ENCODE measurements at places on chromosomes 2 and 18.
A peak's percentile ranks its signal among the peaks of the same experiment; 100 is the strongest.

GRCh38 chr2:3248754-3249475, 128.7 kb downstream of the EIPR1 start:
- DNase-seq = no peak

GRCh38 chr2:36556842-36557241, 41.1 kb downstream of the FEZ2 start:
- no peak for DNase-seq

DNA sequence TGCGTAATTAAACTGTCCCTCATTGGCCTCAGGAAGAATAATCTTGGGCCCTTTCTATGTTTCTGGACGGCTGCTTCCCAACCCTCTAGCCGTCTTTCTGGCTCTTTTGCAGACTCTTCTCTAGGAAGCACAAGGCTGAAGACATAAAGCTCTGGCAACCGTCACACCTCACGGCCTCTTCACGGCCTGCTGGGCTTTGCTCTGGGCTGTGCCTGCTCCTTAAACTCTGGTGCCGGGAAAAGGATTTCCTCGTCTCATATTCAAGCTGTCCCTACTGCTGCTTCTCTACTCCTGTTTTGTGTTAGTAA, 36.0 kb upstream of the WIPF1 start:
- DNase-seq = no peak

- peak; percentile 76 for DNase-seq
These were observed 533 bp downstream of the CXCR4 start for GRCh38 chr2:136117391-136117841.

DNA sequence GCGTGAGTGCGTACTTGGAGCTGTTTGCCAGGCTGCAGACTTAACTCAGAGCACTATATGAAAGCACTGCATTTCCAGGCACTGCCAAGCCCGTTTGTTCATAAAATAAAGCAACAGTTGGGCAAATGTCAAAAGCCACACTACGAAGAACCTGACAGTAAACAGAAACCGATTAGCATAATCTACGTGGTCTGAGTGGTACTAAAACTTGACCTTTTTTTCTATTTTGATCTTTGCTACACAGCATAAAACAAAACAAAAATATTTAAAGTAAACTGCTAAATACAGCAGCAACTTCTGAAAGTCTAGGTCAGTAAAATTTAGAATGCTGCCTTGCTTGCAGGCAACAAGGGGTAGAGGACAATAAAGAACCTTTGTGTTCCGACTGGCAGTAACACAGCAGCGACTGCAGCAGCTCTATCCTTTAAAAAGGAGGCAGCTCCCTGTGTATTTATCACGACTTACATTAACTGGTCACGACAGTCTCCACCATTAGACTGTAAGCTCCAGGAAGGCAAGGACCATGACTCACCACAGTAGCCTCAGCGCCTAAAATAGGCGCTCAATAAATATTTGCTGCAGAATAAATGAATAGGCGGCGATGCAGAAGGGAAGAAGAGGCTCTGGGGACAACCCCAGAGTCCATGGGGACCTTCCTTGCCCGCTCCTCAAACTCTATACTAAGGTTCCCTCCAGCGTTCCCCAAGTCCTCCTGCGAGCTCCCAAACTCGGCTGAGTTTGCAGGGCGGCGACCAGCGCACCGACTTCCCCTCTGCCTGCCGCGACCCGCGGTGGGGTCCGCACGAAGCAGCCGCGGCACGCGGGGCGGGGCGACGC, 902 bp downstream of the SS18 start:
- peak; percentile 80 for DNase-seq

- no peak for DNase-seq
These were observed 148.5 kb downstream of the MGAT5 start for GRCh38 chr2:134402410-134402809.

- peak; percentile 64 for DNase-seq
These were observed 79.8 kb downstream of the CCDC150 start for GRCh38 chr2:196719110-196719872.

- DNase-seq = peak; percentile 6
These were observed 128.4 kb downstream of the LPIN1 start for GRCh38 chr2:11874861-11875260.

GRCh38 chr18:57970356-57971095, 73.5 kb upstream of the NEDD4L start:
- DNase-seq = no peak

DNA sequence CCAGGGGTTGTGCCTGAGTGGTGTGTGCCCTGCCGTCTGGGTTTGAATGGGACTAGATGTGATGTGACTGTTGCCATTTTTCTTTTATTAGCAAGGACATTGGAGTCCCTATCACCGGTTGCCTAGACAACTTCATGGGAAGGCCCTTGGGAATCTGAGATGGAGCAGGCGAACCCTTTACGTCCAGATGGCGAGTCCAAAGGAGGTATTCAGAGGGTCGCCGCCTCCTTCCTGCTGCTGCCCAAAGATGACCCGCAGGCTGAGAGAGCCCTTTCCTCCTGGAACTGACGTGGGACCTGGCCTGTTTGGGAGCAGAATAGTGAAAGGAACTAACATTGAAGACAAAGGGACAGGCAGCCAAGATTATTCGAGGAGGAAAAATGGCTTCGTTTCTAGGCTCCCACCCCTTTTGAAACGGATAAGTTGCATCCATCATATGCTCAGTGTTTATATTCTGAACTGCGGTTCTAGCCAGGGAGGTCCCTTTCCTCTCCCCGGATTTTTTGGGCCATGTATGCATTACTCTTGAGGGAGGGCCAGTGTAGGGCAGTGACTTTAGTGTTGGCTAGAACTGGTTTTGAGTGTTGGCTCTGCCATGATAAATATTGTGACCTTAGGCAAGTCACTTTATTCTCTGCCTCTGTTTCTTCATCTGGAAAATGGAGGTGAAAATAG, 673 bp downstream of the CENPO start:
- no peak for DNase-seq

DNA sequence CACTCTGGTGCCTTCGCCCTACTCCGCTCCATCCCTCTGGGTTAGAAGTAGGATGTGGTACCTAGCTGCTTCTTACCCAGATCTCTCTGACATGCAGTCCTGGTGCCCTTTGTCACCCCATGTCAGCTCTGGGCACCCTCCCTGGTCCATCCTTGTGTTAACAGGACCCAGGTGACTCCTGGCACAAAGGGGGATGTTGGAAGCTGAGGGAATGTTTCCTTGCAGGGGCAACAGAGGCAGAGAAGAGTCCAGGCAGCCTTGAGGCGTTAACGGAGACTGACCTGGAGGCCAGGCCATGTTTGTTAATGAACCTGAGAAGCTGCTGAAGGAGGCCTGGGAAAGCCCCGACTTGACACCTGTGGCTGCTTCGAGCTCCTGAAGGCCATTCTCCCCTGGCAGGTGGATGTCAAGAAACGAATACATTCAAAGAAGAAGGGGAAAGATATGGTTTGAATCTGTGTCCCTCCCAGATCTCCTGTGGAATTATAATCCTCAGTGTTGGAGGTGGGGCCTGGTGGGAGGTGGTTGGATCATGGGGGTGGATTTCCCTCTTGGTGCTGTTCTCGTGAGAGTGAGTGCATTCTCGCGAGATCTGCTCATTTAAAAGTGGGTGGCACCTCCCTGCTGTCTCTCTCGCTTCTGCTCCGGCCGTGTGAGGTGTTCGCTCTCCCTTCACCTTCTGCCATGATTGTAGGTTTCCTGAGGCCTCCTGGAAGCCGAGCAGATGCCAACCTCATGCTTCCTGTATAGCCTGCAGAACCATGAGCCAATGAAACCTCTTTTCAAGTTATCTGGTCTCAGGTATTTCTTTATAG, 31.4 kb downstream of the NPPC start:
- no peak for DNase-seq

- DNase-seq = no peak
These were observed 273.6 kb downstream of the CCDC74A start for GRCh38 chr2:131801210-131801744.

DNA sequence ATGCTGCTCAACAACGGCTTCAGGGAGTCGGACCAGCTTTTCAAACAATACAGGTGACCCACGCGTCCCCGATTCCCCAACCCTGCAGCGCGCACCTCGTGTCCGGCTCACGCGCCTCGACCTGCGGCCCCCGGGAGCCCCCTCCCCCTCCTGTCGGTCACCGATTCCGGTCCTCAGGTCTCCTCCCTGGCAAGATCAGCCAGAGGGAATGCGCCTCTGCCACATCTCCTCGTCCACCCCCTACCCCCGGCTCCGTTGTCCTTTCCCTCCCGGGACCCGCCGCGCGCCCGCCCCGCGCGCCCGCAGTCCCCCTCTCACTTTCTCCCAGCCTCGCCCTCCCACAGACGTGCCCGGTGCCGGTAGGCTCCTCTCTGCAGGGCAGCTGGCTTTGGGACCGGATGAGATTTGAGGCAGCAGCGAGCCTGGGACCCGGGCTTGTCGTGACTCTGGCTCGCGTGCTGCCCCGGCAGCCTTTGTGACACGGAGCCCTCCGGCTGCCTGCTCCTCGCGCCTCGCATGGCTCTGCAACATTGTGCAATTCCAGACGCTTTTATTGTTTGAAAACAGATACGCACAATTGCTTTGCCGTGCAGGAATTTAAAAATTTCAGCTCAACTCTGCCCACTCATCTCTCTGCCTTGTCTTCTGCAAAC, 558 bp downstream of the TTC39C start:
- peak; percentile 72 for DNase-seq

DNA sequence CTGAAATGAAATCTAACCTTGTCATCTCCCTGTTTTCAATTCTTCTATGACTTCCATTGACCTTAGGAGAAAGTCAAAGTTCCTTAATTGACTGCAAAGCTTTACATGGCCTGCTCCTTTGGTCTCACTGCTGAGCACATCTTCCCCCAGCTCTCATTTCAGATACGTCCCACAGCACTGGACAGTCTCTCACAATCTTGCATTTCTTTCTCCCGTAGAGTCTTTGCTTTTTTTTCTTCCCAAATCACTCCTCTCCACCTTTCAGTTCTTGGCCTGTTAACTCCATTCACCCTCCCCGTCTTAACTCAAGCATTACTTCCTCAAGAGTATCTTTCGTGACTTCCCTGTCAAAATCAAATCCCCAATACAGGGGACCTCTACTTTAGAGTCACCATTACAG, 67.2 kb downstream of the DDX1 start:
- no peak for DNase-seq

DNA sequence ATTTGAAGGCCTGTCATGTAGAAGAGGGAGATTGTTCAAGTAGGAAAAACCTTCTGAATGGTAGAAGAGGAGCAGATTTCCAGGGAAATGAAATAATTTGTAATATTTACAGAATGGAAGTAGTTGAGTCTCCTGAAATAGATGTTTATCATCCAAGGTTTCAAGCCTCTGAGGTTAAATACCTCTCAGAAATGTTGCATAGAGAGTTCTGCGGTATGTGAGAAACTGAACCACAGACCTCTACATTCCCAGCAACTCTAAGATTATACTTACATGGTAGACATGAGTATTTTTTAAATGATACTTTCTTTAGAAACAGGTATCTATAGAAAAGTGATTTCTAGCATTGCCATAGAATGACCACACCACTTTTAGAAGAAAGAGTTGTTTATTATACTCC, 379.8 kb upstream of the FANCL start:
- DNase-seq = no peak

GRCh38 chr2:101125808-101126207, 25.4 kb downstream of the TBC1D8 start:
- DNase-seq = no peak

- no peak for DNase-seq
These were observed 83.3 kb downstream of the SP3 start for GRCh38 chr2:173881886-173882285.

DNA sequence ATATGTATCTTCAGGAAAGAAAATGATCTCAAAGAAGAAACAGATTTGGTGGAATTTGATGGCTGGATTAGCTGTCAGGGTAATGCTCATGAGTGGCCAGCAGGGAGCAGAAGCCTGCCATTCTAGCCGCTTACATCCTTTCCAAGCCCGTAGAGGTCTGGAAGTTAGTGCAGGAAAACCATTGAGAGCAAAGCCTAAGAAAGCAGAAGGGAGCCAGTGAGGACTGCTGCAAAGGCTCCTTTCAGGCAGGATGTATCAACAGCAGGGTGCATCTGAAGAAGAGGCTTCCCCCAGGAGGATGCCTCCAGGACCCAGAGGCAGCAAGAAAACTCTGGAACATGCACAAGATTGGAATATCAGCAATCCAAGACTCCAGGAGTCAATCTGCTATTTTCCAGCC, 22.9 kb upstream of the LBH start:
- DNase-seq = peak; percentile 66

GRCh38 chr2:230772156-230772555, 59.5 kb downstream of the CAB39 start:
- DNase-seq = no peak

DNA sequence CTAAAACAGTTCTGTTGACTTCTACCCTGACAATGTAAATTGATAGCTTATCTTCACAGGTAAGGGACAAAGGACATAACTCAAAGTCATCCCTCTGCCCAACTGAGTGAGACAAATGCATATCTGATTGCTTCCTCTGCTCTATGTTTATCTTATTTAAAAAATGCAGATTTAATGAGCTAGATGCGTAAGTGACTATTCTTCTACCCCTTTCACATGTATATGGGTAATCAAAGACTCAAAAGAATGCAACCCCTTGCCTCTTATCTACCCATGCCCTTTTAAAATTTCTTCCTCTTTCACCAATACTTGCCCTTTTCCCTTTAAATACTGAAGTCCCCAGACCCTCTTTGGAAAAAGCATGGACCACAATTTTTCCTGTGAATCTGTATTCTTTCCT, 253.4 kb downstream of the WDPCP start:
- no peak for DNase-seq

DNA sequence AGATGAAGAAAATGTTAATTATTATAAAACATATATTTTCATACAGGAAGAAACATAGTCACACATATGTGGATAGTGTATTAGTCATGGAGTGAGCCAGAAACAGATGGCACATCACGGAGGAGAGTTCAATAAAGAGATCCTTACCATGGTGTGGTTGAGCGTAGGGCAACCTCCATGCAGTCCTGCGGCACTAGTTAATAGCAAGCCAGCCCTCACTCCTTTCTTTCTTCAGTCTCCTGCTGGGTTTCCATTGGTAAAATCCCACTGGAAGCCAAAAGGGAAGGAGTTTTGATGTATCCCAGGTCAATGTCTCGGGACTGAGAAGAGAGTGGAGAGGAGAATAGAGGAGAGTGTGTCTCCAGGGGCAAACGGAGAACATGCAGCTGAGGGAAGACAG, 328.1 kb downstream of the NR4A2 start:
- no peak for DNase-seq
